ENCODE measurements at places on chromosomes 1 and 21.
A peak's percentile ranks its signal among the peaks of the same experiment; 100 is the strongest.

GRCh38 chr1:210726621-210727020 is 397.9 kb downstream of the HHAT start:
- DNase-seq: peak; percentile 19

DNA sequence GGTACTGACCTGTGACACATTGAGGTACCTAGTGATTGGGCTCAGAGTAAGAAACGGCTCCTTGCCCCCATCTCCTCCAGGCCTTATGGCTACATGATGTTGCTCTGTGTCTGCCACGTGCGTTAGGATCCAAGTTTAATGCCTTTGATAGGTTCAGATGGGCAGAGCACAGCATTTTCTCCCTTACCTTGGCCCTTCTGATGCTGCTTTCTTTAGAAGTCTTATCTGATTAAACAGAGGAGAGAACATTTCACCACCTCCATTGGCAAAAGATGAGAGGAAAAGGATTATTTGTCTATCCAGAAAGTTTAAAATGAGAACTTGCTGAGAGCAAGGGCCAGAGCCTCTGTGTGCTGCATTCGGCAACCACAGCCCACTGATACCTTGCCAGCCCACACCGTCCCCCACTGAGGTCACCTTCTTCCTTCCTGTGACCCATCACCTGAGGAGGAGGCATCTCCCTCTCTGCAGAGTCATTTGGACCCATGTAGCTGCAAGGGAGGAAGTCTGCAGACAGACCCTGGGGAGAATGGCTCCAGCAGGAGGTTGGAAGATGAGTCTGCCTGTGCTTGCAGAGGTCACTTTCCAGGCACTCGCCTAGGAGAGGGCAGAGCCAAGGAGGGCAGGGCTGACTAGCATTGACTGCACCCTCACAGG is 16.7 kb downstream of the SHISA4 start:
- DNase-seq: no peak

DNA sequence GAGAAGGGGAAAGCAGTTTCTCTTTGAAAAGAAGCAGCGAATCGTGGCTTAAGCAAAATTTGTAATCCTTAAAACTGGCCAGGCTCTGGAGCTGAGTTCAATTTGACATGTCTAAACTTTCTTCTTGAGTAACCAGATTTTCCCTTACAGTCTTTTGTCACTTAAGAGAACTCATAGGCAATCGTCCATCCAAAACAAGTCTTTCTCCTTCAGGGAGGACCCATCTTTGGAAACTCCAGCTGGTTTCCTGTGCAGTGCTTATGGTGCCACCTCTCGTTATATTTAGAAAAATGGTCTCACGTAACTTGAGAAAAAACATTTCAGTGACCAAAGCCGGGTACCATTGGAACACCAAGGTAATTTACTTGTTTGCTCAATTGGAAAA is 1.8 kb upstream of the PTTG1IP start:
- DNase-seq: no peak

DNA sequence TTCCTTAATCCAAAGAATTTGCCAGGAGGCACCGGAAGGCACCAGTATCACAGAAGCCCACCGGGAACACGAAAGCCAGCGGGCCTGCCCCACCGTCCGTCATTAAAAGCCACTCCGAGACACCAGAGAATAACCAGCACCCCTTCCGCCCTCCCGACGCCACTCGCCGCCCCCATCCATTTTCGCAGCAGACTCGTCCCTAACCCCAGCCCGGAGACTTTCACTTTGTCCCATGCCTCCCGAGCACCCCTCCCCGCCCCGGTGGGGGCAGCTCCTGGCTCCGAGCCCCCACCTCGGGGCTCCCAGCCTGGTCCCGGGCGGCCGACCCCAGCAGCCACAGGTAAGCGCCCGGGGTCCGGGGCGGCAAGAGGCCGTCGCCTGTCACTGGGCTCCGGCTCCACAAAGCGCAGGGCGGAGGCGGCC is 105.4 kb downstream of the SLC45A1 start:
- peak; percentile 65 for DNase-seq

DNA sequence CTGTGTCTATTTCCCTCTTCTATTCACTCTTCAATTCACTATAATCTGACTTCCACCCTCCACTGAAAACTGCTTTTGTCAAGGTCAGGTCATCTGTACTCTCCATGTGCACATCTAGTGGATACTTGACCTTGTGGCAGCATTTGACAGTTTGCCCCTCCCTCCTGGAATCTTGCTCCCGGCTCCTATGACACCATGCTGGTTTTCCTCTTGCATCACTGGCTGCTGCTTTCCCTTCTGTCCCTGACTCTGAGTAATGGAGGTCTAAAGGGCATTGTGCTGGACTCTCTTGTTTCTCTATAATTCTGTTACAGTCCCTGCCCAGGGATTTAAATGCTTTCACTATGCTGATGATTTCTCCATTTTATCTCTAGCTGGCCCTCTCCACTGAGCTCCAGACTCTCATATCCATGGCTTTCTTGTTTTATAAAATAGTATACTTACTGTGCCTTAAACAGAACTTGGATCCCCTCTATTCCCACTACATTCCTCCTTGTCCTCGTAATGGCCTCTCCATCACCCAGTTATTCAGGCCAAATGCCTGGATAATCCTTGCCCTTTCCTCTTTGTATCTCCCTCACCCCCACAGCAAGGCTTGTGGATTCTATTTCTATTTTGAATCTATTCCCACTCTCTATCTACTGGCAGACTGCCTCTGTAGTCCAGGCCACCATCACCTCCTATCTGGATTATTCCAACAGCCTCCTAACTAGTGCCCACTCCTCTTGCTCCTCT is 36.8 kb upstream of the PODN start:
- peak; percentile 54 for DNase-seq

DNA sequence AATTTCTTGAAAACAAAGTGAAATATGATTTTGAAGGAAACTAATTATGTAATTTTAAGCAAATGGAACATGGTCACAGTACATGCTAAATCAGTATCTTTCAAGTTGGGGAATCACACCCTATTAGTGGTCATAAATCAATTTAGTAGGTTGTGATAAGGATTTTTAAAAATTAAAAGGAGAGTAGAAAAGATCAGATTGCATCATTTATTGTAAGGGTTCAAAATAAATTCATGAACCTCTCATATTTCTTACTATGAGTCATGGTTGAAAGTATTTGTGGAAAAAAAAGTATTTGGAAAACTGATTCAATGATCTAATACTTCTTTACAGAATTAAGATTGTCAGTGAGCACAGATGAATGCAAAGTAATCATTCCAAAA is 14.6 kb downstream of the ADSS2 start:
- no peak for DNase-seq

- no peak for DNase-seq
These were observed 65.1 kb upstream of the RAB4A start for GRCh38 chr1:229205854-229206253.

DNA sequence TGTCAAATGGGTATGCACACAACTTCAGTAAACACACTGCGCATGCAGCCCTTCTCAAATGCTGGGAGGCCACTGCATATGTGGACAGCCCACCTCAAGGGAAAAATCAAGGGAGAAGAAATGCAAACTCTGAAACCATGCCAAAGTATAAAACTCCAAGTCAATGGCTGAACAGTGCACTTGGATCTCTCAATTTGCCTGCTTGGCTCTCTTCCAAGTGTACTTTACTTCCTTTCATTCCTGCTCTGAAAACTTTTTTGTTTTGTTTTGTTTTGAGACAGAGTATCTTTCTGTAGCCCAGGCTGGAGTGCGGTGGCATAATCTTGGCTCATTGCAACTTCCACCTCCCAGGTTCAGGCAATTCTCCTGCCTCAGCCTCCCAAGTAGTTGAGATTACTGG is 18.8 kb upstream of the COP1 start:
- no peak for DNase-seq

- DNase-seq: no peak
These were observed 2.9 kb downstream of the CR1L start for GRCh38 chr1:207647671-207648333.

GRCh38 chr21:38389896-38390295 is 108.4 kb downstream of the ERG start:
- no peak for DNase-seq

- peak; percentile 51 for DNase-seq
These were observed 3.9 kb upstream of the FLG start for GRCh38 chr1:152328801-152329391.

DNA sequence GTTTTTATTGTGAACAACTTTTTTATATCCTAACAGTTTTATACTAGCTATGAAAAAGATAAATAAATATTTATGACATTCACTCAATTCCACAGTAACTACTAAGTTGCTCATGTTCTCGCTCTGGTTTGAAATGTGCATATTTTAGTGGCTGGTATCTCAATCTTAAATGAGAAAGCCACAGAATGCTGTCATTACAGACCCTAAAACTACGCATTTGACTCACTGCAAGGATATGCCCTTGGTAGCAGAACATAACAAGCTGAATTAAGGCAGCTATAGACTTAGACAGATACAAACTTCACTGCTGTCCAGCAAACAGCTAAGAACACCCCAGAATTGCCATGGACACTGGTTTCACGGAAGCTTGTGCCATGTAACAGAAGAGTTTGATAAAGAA is 19.0 kb downstream of the DAB1 start:
- DNase-seq: no peak

DNA sequence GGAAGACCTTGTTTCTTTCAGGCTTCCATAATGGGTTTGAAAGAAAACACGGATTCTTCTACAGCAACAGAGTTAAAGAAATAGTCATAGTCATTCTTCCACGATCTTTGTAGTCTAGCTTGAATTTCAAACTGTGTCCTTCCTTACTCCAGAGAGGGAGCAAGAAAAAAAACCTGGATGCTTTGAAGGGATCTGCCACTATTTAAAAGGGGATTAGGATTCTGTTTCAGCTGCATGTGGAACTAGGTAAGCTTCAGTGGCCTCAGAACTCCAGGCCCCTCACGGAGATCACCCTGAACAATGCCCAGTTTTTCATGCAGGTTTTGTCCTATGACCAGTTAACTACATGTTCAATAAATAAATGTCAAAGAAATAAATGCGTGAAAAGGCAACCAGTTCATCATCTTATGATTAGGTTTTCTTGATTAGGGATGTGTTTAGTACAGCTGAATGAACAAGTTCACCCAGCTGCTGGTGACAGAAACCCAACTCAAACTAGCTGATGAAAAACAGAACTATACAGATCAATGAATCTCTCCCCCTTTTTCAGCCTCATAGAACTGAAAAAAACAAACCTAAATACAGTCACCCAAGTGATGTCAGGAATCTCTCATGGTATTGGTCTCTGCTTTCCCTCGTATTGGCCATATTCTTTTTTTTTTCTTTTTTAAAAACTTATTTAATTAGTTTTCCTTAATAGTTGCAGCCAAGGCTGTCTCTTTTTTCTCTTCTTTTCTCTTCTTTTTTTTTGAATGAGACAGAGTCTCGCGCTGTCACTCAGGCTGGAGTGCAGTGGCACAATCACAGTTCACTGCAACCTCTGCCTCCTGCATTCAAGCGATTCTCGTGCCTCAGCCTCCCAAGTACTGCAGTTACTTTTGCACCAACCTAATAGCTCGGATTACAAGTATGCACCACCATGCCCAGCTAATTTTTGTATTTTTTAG is 14.6 kb upstream of the MPZL1 start:
- no peak for DNase-seq

GRCh38 chr1:116374353-116375147 is 1.5 kb downstream of the ATP1A1 start:
- DNase-seq: no peak

DNA sequence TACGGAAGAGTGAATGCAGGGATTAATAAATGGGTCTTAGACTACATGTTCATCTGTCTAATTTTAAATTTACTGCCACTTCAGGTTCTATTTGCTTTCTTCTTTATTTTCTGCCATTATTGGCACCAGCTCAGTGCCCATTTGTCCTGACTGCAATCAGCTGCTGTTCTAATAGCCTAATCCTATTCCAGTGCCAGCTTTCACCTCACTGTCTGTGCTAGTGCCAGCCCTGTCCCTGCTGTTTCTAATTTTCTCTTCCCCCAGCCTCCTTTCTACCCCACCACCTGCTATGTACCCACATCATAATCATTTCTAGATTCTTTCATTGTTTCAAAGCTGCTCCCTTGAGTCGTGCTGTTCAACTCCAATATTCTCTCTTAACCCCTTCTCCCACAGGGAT is 86.4 kb downstream of the KCNK1 start:
- DNase-seq: no peak

- DNase-seq: peak; percentile 38
These were observed 42.0 kb downstream of the PROX1 start for GRCh38 chr1:214029796-214030195.

DNA sequence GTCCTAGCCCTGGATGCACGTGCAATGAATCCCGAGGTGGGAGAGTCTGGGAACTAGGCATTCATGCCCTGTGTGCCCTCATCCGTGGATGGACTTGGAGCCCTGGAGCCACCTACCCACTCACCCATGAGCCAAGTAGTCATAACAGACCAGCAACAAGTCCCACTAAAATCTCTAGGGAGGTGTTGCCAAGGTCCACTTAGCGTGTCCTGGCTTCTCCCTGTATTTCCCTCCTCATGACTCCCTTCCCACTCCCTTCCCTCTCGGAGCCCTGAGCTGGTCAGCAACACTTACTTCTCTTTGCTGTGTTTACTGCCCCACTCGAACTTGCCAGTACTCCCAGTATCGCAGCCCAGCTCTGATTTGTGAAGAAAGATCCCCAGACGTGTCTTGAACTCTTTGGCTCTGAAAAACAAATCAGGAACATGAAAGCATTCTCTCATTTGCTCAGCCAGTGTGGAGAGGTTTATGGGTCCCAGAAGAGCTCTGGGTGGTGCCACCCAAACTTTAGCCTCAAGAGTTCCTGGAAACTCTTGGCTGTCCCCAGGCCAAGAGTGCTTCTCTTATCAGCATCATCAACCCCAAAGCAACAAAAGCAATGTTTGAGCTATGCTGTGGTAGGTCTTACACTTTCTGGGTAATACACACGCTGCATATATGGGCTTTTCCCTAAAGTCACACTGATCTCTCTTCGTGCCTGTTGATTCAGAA is 1.1 kb downstream of the RGS16 start:
- no peak for DNase-seq

GRCh38 chr1:27403931-27404330 is 11.5 kb downstream of the GPR3 start:
- DNase-seq: no peak

DNA sequence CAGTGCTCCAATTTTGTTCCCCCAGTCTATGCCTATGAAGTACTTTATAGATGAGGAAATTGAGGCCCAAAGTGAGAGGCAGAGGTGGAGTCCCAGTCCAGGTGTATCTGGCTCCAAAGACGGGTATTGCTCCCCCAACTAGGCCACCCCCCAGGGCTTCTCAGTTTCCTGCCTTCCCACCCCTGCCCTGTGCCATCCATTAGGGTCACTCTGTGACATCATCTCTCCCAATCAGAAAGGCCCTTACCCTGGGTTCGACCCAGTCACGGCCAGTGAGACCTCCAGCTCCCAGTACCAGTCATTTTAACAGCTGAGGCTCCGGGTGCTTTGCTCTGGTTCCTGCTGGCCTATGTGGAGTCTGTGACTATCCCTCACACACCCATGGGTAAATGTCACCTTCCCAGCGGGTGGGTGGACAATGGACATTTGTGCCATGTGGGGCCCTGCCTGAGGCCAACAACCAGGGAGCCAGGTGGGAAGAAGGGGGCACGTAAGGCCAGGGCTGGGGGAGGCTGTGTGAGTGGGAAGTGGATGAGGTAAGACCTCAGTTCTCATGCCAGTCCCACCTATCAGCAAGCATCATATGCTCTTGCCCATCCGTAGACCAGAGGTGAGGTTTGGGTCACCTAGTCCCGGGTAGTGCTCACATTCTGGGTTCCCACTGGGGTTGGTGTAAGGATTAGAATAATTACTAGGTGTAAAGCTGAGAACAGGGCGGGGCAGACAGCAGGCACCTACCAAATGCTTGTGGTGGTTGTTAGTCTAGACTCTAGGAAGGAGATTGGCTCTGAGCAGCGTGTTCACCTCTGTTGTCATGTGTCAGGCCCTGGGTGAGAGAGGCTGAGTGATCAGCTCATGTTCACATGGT is 685.9 kb downstream of the MATN1 start:
- DNase-seq: no peak
